CD4-positive, alpha-beta memory T cell (primary cell): ENCODE measurements at places on chromosomes 13 and 19. TPM values are rescaled to one million over a fixed set of nuclear protein-coding genes. Genes with fewer than 3 reads are reported as not detected.

The TNNI3 gene
- total RNA-seq, result not detected

The KIR3DL1 gene
- total RNA-seq, result not detected

The GAPDHS gene
- total RNA-seq, result not detected

The CD70 gene
- 1.9 TPM for total RNA-seq

The RASAL3 gene
- total RNA-seq, result 229 TPM

DNA sequence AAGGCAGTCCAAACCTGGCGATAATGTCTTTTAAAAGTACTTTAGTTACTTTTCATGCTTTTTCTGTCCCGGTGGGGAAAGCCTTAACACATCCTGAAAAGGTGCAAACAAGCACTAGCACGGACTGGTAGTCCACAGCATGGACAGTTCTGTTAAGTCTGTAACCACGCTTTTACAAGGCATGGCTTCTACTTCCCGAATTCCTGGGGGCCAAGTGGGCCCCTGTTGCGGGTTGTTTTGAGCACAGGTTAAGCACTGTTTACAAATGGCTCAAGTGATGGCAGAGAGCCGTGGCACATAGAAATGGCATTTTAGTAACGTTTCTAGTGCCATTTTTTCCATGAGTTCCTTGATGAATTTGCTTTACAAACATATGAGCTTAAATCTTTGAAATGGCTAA is 37.6 kb downstream of the ZNF493 start:
- no peaks in the 10 kb centered on the region for H3K36me3 ChIP-seq
- no peak overlapping the region for H3K4me3 ChIP-seq
- no peaks in the 10 kb centered on the region for H3K4me1 ChIP-seq
- no peak for DNase-seq

DNA sequence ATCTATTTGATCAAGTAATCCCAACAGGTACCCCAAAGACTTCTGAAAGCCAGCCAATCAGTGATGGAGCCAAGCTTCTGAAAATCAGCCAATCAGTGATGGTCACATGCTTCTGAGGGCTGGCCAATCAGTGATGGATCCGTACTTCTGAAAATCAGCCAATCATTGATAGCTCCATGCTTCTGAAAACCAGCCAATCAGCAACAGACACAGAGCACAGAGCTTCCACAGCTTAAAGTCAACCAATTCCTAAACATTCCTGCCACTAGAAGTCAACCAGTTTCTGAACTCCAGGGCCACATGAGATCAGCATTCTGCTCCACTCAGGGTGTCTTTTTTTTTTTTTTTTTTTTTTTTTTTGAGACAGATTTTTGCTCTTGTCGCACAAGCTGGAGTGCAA is 8.2 kb upstream of the HSD17B14 start:
- H3K4me1 ChIP-seq, result no peaks in the 10 kb centered on the region
- H3K27me3 ChIP-seq, result no peaks in the 10 kb centered on the region
- no peak overlapping the region for H3K4me3 ChIP-seq
- H3K36me3 ChIP-seq, result no peaks in the 10 kb centered on the region
- H3K27ac ChIP-seq, result no peak overlapping the region
- no peak for DNase-seq

DNA sequence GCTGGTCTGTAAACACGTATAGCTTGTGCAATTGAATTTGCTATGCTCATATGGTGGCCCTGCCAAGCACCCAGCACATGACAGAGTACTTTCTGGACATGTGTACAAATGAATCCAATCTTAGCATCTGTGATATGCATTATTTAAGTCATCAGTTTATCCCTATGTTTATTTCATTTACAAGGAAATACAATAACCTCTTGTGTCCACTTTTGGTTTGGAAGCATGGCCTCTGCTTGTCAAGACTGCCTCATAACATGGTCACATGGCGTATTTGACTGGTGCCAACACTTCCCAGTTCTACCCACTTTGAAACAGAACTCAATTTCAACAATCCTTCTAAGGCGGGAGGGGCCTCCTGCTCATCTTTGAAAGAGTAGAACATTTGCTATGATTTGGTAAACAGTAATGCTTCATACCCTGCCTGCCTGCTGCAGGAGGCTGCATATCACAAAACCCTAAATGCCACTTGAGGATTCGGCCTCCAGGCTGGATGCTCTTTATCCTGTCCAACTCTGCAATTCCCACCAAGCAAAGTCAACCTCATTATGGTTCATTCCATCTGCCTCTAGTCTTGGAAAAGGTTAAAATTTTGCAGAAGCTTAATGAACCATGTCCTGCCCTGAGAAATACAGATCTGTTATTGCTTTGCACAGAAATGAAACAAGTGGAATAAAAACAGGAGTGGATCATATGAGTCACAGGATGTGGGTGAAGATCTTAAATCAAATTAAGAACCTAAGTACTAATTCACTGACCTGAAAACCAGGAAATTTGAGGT is 151.3 kb downstream of the CYSLTR2 start:
- no peaks in the 10 kb centered on the region for H3K36me3 ChIP-seq
- DNase-seq, result no peak
- H3K4me3 ChIP-seq, result no peak overlapping the region

GRCh38 chr19:49497047-49497788 is 984 bp downstream of the RPS11 start:
- peak overlapping the region; percentile 99 for H3K4me3 ChIP-seq
- H3K27me3 ChIP-seq, result no peaks in the 10 kb centered on the region
- peaks cover 38% of the 10 kb centered on the region for H3K36me3 ChIP-seq

GRCh38 chr13:31717583-31717982 is 21.7 kb upstream of the RXFP2 start:
- DNase-seq, result no peak
- H3K36me3 ChIP-seq, result no peaks in the 10 kb centered on the region
- no peaks in the 10 kb centered on the region for H3K27me3 ChIP-seq

- no peaks in the 10 kb centered on the region for H3K4me1 ChIP-seq
- no peak for DNase-seq
- H3K27ac ChIP-seq, result no peak overlapping the region
Observed at GRCh38 chr19:31232180-31232579, 117.1 kb downstream of the TSHZ3 start.

- H3K4me3 ChIP-seq, result no peak overlapping the region
- H3K4me1 ChIP-seq, result no peaks in the 10 kb centered on the region
- no peak overlapping the region for H3K27ac ChIP-seq
- DNase-seq, result no peak
Observed at GRCh38 chr13:70188567-70188966, 80.3 kb upstream of the KLHL1 start.

DNA sequence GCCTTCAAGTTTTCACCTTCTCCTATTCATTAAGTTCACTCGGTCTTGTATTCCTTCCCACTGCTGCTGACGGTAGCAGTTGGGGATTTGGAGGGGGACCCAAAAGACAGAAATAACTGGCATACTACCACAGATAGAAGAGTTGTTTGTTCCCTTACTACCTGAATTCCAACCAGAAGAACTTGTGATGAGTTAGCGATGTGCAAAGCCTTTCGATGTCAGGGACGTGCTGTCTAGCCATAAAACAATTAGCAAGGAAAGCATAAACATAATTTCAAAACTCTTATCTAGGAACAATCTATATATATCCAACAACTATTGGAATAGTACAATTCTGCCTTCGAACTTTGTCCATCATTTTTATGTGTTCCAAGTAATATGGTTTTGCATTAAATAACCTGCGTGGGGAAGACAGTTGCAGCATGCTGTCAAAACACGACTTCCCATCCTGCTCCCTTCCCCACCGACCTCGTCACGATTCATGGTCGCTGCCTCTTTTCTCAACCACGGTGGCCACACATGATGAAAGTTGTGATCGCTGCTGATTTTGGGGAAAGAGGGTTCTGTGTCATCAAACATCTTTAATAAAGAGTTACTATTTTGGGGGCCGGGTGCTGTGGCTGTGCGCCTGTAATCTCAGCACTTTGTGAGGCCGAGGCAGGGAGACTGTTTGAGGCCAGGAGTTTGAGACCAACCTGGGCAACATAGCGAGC is 3.8 kb upstream of the SLC7A9 start:
- H3K27ac ChIP-seq, result no peak overlapping the region
- H3K4me1 ChIP-seq, result no peaks in the 10 kb centered on the region
- DNase-seq, result no peak
- no peaks in the 10 kb centered on the region for H3K36me3 ChIP-seq
- H3K4me3 ChIP-seq, result no peak overlapping the region
- no peaks in the 10 kb centered on the region for H3K27me3 ChIP-seq

DNA sequence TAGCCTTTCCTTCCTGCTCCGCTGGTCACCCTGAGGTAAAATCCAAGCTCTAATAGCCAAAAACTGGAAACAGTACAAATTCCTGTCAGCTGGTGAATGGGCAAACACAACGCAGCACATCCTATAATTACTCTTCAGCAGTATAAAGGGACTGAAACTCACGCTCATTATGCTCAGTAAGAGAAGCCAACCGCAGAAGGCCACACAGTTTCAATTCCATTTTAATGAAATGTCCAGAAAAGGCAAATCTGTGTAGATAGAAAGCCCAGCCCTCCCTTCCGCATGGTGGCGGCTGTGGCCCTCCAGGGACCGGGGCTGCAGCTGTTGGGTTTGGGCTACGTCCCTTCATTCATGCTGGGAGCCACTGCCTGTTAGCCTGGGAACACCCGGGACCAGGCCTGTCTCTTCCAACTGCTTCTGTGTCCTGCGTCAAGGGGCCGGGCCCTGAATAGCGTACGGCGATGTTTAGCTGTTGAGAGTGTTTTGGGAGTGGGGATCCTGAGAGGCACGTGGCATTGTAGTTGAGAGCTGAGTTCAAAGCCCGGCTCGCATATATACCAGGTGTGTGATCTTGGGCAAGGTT is 23.5 kb downstream of the NKPD1 start:
- H3K4me3 ChIP-seq, result no peak overlapping the region
- DNase-seq, result peak; percentile 4
- no peak overlapping the region for H3K27ac ChIP-seq

DNA sequence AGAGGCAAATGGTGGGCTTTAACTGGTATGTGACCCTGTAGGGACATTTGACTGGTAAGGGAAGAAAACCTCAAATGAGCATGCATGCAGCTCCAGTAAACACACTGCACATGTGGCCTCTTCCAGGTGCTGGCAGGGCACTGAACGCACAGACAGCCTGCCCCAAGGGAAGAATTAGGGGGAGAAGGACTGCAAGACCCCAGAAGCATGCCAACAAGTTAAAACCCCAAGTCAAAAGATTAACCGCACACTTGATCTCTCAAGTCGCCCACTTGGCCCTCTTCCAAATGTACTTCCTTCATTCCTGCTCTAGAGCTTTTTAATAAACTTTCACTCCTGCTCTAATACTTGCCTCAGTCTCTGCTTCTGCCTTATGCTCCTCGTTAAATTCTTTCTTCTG is 46.9 kb upstream of the SLITRK1 start:
- no peaks in the 10 kb centered on the region for H3K4me1 ChIP-seq
- H3K4me3 ChIP-seq, result no peak overlapping the region
- H3K27ac ChIP-seq, result no peak overlapping the region
- no peaks in the 10 kb centered on the region for H3K36me3 ChIP-seq
- no peaks in the 10 kb centered on the region for H3K27me3 ChIP-seq

DNA sequence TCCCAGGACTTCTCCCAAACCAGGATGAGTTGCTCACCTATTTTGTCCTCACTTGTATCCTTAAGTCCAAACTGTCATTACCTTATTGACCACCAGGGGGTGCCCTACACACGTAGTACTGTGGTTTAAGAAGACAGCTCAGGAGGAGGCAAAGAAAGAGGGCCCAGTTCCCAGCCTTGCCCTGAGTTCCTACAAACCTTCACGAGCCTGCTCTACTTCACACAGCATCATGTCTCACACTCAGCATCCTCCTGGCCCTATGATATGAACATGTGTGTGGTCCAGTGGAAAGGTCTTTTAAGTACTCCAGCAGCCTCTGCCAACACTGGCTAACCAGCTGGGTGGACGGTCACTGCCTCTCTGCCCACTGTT is 8.1 kb upstream of the ZNF784 start:
- H3K36me3 ChIP-seq, result no peaks in the 10 kb centered on the region
- no peaks in the 10 kb centered on the region for H3K27me3 ChIP-seq
- peak; percentile 88 for DNase-seq
- peaks cover 41% of the 10 kb centered on the region for H3K4me1 ChIP-seq
- no peak overlapping the region for H3K4me3 ChIP-seq
